Activated naive CD4-positive, alpha-beta T cell (primary cell): ENCODE measurements at places on chromosomes 16 and 17.
A peak's percentile ranks its signal among the peaks of the same experiment; 100 is the strongest.

DNA sequence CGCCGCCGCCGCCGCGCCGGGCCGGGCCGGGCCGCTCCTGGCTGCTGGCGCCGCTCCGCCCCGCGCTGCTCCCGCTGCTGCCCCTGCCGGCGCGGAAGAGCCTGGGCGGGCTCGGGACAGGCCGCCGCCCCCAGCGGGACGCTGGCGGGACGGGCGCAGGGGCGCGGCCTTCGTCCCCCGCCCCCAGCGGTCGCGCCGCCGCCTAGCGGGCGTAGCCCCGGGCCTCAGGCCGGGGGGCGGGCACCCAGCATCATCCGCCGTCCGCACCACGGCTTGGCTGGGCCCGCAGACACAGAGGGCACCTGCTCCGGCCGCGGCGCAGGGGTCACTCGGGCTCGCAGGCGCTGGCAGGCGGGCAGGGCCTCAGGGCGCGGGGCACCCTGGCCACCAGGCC lies at the start of gene AMFR:
Gene AMFR (minus strand): TSS at position 107 of the 394 bp plus-strand sequence. CDS start 218 bp downstream, outside the sequence.
- peak; percentile 66 for DNase-seq

DNA sequence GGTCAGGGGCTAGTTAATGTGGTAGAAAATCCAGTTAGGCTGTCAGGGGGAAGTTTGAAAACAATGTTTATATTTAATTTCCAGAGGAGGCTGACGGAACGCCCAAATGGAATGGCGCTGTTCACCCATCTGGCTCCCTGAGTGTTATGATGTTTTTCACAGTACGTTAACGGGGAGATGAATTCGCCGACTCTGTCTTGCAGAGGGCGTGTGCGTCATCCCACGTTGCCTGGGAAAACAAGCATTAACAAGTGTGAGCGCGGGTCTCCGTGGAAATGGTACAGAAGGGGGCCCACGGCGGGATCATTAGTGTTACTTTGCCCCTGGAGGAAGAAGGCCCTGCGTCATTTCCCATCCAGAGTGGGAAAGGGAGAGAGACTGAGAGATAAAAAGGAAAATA lies 29.6 kb downstream of the RGS9 start:
- no peak for DNase-seq

- DNase-seq = no peak
Observed at GRCh38 chr17:11553135-11553534, 45.1 kb upstream of the DNAH9 start.

- no peak for DNase-seq
Observed at GRCh38 chr17:79011451-79012147, 2.0 kb upstream of the CANT1 start.

DNA sequence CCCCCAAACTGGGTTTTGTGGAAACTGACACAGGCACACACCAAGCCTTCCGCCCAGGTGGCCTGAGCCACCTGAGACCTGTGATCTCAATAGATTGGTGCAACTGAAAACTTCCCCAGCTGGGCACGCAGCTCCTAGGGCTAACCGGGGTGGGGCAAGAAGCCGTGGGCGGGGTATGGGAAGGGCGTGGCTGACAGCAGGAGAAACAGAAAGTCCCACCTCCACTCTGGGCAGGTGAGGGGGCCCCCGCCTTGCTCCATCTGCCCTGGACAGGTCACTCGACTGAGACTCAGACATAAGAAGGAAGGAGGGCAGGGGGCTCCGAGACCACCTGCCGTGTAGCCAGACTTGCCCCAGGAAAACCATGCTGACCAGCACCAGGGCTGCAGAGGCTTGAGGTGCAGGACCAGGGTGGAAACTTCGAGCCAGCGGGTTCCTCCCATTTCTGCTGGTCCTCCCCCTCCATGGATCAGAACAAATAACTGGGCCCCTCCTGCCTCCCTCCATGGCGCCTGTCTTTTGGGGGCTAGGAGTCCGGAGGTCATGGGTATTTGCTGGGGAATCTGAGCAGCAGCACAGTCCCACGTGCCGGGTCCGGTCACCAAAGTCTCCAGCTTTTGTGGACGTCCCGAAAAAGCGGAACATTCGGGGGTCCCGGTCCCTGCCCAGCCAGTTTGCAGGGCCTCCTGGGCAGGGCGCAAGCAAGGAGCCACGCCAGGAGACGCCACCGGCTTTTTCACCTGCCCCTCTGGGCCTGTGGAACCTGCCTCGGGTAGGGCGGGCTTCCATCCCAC lies 1.3 kb downstream of the TIMP2 start:
- DNase-seq = no peak

GRCh38 chr17:81420769-81421462 lies 25.7 kb downstream of the BAHCC1 start:
- no peak for DNase-seq
